ENCODE measurements at places on chromosomes 7 and 10.

DNA sequence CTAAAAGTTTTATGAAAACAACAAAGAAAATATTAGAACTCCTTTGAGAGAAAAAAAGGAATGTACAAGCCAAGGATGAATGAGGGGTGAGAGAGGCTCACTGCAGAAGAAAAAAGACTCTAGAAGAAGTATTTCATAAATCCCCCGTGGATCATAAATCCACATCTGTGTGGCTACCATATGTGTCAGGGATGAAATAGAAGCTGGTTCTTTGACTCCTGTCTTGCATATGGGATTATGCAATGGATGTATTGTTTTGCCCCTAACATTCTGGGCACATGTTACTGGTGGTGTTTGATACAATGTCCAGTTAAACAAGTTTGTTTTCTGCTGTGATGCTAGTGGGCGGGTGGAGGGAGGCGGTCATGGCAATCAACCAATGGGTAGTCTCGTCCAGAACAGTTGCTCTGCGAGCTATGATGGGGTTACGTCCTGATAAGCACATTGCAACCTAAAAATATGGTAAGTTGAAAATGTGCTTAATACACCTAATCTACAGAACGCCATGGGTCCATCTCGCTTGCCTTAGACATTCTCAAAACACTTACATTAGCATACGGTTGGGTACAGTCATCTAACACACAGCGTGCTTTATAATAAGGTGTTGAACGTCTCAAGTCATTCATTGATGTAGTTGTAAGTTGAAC lies 34.1 kb upstream of the PITRM1 start:
- DNase-seq = no peak

DNA sequence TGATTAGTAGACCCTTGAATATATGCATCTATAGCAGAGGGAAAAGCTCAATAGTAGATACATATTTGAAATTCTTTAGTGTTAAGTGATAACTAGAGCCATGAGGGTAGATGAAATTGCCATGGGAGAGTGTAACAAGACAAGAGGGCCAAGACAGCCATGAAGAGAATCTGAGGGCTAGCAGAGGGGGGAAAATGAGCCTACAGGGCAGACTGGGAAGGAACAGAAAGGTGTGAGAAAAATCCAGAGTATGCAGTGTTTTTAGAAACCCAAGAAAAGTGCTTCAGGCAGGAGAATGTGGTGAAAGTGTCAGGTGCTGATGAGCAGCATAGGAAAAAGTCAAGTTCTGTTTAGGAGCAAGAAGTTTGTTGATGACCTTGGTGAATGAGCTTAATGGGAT lies 63.0 kb downstream of the MAPK8 start:
- DNase-seq = no peak

DNA sequence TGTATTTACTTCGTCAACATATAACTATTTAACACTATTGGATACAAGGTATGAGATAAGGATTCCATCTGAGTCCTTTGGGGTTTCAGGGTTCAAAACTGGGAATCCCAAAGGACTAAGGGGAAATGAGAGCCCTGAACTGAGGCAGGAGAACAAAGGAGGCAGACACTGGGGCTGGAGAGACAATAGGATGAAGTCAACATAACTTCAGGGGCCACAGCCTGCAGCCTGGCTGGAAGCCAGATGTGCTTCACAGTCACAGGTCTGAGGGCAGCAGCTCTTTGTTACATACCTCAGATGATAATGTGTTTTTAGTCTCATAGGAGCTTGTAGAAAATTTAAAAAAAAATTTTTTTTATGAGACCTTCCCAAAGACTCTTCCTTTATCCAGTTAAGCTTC lies 73.3 kb downstream of the NRF1 start:
- no peak for DNase-seq

- no peak for DNase-seq
These were observed 407.8 kb upstream of the FOXK1 start for GRCh38 chr7:4274286-4274685.

- no peak for DNase-seq
These were observed 190.4 kb upstream of the LYZL1 start for GRCh38 chr10:29098423-29098822.

DNA sequence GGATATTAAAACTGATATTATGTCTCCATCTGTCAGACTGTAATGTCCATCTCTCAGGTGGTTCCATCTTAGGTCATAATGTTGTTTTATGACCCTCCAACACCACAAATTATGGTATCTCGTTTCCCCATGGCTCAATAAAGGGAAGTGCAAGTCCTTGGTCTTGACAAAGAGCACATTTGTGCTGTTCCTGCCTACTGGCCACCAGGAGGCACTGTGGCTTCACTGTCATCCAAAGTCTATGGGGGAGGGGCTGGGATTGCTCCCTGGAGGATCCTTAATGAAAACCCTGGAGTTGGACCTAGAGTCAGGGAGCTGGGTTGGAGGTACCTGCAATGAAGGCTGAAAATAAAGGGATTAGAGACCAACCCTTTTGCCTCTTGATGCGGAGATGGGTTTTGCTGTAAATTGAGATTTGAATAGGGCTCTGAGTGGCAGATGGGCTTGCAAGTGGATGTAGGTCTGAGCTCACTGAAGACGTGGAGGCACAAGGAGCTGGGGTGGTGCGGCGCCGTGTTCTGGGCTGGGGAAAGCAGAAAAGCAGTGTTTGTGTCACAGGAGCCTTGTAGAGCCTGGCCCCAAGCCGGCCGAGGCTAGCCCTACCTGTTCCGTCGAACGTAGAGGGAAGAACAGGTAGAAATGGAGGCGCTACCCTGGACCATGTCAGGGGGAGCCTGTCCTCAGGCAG lies 180.5 kb upstream of the PRSS58 start:
- peak; percentile 56 for DNase-seq

DNA sequence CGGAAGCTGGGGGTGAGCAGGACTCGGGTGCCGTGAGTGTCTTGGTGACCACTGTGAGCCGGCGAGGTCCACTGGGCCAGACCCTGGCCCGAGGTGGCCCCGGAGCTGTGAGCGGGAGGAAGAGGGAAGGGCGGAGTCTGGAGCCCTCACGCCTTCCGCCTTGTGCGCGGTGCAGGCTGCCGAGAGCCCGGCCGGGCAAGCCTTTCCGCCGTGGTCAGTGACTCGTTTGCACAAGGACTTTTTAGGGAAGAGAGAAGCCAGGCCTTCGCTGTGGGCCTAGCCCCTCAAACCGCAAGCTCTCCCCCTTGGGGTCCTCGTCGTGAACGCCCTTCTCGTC lies 40.9 kb upstream of the ZNF32 start:
- peak; percentile 38 for DNase-seq

- no peak for DNase-seq
These were observed 438 bp downstream of the ARID5B start for GRCh38 chr10:61901829-61902444.

- DNase-seq = no peak
These were observed 13.9 kb downstream of the TRPV5 start for GRCh38 chr7:142919656-142920055.

DNA sequence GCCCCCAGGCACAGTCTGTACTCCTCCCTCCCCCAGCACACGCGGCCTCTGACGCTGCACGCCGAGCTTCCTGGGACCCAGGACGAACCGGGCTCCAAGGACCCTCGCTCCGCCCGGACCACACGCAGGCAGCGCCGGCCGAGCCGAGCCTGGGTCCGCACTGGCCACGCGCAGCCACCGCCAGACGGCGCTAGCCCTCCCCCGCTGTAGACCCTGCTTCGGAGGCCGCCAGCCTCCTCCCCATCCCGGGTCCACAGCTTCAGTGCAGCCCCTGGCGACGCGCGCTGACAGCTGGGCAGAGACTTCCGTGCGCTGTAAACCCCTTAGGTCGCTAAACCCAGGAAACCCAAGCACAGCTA lies 936 bp upstream of the TCERG1L start:
- no peak for DNase-seq

GRCh38 chr7:122552769-122553168 lies 146.1 kb downstream of the RNF133 start:
- DNase-seq = no peak

DNA sequence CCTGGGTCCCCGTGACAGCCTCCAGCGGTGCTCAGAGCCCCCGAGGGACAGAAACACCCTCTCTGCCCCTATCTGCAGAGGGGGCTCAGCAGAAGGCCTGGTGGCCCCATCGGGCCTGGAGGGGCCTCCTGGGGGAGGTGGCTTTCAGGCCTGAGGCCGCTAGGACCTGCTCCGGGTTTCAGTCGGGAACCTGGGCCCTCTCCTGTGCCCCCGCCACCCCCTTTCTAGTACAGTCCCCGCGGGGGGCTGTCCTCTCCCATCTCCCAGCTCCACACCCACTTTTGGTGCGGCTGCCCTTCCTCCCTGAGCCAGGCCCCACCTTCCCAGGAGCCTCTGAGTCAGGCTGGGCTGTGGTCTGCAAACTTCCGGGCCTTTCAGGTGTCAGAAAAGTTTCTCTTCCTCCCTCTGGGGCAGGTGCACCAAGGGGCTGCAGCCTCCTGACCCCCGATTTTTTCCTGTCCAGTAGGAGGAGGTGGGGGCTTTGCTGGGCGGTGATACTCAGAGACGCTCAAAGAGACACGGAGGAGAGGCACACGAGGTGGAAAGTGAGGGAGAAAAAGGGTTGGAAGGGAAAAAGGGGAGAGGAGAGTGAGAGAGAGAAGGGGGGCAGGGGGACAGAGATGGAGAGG lies 692 bp downstream of the CARD11 start:
- DNase-seq = no peak

- DNase-seq = no peak
These were observed 66.9 kb downstream of the EGFR start for GRCh38 chr7:55085511-55086412.

GRCh38 chr10:50607356-50607925 lies 16.3 kb downstream of the SGMS1 start:
- DNase-seq = no peak

DNA sequence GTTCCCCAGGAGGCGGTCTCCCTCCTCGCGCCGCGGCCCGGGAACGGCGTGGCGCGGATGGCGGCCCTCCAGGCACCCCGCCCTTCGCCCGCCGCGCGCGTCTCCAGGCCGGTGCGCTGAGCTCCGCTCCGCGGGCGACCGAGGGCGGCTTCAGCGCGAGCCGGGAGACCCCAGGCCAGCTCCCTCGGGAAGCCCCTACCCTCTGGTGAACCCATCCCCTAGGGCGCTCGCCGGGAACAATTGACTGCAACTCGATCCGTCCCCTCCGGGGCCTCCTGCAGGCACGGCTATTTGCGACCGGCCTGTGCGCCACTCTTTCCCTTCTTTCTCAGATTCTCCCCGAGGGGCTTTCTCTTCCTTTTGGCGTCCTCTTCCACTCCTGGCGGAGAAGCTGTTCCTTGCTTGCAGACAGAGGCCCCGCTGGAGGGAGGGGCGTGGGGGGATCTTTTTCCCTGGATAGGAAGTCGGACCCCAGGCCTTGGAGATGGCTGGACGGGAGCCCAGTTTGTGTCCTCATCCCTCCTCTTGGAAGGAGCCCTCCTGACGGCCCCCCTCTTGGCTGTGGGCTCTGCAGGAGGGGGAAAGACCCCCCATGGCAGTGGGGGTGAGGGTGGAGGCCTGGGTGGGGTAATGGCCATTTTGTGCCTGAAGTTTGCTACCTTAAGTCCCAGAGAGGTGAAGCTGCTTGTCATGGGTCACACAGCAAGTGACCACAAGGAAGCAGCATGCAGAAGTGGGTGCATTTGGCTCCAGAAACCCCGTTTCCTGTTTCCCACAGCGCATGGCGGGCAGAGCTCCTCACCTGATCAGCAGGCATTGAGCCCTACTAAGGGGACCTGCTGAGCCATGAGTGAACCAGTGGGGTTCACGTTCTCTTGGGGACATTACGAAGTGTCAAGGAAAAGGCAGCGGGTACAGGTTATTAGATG lies 171.2 kb upstream of the TNRC18 start:
- DNase-seq = peak; percentile 28

GRCh38 chr7:96179341-96179740 lies 142.6 kb downstream of the SLC25A13 start:
- no peak for DNase-seq

DNA sequence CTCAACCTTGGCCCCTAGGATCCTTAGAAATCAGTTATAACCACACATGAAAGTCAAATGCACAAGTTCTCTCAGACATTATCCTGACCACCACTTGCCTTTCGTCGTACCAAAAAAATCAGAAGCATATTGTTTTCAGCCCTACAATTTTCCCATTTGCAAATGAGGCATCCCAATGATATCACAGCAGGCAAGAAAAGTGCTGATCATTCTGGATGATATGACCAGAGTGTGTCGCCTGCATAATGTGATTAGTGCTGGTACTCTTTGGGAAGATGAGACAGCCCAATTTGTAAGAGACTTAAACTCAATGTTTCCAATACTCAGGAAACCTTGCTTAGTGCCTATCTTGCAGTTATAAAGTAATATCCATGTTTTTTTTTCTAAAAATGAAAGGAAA lies 168.0 kb downstream of the SORCS1 start:
- no peak for DNase-seq

DNA sequence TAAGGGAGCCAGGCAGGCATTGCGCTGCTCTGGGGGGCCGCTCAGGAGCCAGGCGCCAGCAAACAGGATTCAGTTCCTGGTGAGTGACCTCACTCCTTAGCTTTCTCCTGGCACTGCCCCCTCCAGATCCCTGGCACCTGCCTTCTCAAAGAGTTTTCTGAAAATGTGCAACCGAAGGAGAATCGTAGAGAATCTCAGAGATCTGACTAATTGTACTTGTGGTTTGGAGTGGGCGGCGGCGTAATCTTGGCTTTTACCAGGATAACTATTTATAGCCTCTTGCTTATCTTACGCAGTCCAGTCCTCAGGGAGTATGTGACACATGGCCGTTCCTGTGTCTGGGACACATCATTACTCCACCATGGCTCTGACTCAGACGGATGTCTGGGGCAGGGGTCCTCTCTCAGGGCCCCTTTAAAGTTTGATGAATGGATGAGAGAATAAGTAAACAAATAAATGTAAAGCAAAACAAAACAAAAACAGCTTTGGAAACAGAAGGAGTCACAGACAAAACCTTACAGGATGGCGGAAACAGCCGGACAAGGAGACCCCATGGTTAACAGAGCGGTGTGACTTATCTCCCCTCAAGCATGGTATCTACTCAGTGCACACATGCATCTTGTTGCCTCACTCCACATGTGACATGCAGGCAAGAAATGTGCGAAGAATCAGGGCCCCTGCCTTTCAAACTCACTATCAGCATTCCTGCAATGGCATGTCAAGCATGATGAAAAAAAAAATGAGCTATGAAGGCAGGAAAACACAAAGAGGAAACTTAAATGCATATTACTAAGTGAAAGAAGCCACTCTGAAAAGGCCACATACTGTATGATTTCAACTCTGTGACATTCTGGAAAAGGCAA lies 99.7 kb downstream of the TNS3 start:
- peak; percentile 95 for DNase-seq

GRCh38 chr7:107926481-107926880 lies 35.5 kb downstream of the DLD start:
- DNase-seq = no peak

- no peak for DNase-seq
These were observed 319.3 kb downstream of the INHBA start for GRCh38 chr7:41383596-41383995.

GRCh38 chr10:119268871-119269506 lies 61.6 kb downstream of the GRK5 start:
- DNase-seq = peak; percentile 16

GRCh38 chr10:94936721-94937120 lies 1.7 kb upstream of the CYP2C9 start:
- DNase-seq = no peak

DNA sequence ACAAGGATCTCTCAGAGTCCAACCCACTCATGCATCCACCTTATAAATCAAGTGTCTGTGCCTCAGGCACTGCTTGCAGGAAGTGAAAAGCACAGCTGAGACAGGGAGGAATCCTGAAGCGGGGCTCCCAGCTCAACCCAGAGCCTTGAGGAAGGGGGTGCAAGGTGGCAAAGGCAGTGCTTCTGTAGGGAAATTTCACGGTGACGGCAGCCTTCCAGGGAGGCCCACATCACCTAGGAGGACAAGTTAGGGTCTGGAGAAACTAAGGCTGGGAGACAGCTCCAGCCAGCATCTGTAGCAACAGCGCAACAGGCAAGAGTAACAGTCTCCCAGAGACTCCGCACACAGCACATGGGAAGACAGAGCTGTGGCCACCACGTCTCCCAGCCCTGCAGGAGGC lies 2.7 kb downstream of the AOC1 start:
- no peak for DNase-seq

Data from inflammatory macrophage treated with lipopolysaccharide for 1 hour (primary cell).